Upper lobe of left lung (tissue), 6 donors: ENCODE measurements at places on chromosomes 2 and 18.

DNA sequence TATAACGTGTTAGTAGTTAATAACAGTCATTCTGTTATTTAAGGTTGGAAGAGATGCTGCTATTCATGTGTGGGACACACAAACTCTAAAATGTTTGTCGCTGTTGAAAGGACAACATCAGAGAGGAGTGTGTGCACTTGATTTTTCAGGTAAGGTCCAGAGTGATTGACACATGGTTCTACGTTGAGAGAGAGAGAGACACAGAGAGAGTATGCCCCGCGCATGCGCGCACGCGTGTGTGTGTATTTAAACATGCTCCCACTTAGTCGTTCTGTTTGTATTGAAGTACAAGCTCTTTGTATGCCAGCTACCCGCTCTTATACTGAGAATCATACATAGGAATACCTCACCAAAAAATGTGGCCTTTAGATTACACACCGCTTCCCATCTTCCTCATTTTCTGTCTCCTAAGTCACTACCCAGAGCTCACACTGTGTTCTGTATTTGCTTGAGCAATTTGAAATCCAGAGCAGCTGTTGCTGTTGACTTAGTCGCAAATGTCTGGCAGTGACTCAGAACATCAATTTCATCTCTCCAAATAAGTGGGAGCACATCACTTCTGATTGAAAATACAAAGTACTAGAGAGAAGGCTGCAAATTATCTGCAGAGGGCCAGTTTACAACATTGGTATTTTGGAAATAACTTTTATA, 148.1 kb downstream of the EML6 start:
- peak; percentile 32 for DNase-seq

DNA sequence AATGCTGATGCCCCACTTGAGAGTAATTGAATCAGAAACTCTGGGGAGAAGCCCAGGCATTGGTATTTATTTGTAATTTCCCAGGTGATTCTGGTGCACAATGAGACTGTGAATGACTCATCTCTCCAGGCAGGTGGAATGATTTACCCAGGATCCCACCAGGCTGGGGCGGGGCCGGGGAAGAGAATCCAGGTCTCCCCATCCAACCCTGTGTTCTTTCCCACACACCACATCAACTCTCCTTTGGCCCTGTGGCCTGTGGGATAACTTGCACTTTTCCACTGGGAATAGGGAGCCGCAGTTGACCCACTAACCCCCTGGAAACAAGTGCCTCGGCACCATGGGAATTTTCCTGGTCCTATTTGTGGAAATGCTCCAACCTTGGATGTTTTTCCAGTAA, 409.8 kb downstream of the ZNF521 start:
- no peak for DNase-seq

GRCh38 chr2:95058466-95058988, 33.0 kb downstream of the MAL start:
- DNase-seq: peak; percentile 16

DNA sequence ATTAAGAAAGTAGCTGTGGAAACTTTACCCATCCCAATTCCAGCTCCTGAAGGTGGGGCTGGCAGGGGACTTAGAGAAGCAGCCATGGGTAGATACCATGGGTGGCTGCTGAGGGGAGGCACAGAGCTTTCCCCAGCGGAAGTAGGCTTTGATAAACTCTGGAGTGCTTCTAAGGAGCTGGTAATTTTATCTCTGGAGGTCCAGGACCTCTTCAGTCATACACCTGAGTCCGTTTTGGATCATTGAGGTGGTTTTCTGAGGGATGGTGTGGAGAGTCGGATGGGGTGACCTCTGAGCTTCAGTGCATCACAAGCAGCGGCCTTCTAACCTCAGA, 36.7 kb upstream of the BMP10 start:
- DNase-seq: no peak

DNA sequence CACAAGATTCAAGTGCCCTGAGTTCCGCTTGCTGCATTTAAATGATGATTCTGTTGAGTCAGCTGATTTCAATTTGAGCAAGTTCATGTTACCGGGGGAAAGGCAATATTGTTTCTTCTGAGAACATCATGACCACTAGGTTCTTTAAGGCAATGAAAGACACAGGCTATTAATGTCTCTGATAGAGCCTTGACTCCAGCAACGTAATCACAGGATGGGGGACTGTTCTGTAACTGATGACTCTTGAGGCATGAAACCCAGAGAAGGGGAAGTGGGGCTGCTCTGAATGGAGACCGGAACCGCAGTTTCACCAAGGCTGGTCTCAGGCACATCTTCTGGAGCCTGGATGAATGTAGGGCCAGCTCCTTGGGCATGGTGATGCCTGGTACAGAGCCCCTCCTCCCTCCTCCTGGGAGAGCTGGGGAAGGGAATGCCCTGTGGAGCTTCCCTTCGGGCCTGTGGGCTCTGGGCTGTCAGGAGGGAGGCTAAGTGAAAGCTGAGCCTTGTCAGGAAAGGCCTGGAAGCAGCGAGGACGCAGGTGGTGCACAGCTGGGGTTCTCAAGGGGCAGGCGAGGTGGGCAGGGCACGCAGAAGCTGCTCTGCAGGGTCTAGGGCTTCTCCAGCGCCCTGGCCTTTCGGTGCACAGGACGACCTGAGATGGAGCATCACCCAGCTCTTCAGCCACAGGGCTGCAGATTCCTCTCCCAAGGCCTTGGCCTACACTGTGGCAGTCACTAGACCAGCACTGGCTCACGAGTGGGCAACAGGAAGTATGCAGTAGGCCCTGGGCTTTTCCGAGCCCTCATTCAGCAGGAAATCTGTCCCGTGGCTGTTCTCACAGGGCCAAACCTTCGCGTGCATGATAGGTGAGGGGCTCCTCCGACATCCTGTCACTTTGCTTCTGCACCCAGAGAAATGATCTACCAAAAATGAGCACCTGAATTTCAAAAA, 36.6 kb upstream of the PRLH start:
- DNase-seq: peak; percentile 59

DNA sequence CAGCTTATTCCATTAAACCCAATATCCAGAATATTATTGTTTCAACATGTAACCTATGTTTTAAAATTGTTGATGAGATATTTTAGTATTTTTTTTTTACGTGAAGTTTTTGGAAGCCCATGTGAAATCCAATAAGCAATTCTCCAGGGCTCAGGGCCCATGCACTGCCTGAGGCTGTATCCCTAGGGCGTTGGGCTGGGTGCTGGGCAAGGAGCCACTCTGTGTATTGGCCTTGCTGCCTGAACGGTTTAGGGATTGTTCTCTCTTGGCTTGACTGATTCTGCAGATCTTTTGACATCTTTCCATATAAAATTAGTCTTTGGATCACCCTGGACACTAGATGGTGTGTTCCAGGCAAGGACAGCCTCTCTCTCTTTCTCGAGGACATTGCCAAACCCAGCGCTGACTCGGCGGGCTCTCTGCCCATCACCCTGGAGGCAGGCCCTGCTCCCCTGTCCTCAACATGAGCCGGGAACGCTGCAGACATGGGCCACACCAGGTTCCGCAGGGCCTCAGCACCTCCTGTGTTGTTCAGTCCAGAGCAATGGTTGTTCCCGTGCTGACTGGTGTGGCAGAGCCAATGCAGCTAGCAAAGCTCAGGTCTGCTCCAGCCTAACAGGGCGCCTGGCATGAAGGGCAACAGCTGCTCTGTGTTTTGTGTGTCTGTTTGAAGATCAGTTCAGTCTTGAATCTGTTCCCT, 163.0 kb downstream of the SEPTIN10 start:
- DNase-seq: no peak

GRCh38 chr2:178895872-178896271, 88.6 kb upstream of the TTN start:
- DNase-seq: no peak

DNA sequence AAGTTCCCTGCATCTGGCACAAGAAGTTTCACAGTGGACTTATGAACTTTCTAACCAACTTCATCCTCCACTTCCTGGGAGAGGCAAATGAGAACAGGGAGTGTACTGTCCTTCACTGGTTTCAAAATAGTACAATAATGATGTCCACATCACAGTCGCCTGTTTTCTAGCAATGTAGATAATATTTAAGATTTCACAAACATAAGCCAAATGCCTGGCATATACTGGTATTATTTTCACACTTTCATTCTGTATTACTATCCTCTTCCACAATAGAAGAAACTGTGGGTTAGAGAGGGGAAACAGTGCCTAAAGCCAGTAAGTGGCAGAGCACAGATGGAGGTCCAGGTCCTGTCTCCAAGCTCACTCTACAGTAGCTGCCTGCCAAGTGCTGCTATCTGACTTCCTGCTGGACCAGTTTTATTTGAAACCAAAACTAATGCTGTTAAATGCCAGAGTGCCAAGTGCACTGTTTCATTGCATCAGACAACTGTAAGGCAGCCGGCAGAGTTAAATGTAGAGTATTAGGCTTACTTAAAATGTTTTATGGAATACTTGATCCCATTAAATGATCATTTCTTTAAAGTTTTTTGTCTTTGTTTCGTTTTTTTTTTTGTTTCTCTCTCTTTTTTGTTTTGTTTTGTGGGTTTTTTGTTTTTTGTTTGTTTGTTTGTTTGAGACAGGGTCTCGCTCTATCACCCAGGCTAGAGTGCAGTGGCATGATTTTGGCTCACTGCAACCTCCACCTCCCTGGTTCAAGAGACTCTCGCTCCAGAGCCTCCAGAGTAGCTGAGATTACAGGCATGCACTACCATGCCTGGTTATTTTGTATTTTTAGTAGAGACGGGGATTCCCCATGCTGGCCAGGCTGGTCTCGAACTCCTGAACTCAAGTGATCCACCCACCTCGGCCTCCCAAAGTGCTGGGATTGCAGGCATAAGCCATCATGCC, 15.1 kb downstream of the COBLL1 start:
- DNase-seq: no peak

GRCh38 chr18:22846088-22846683, 86.9 kb upstream of the RBBP8 start:
- DNase-seq: no peak

DNA sequence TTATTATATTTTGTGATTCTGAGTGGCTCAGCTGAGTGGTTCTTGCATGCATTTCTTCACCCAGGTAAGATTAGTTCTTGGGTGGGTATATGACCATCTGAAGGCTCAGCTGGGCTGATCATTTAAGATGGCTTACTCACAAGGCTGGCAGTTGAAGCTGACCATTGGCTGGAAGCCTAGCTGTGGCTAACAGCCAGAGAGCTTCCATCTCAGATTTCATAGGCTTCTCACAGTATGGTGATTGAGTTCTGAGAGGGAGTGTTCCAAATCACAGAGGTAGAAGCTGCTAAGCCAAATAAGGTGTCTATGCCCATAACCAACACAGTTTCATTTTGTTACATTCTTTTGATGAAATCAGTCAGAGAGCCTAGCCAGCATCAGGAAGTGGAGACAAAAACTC, 117.4 kb upstream of the RPRM start:
- no peak for DNase-seq
